ENCODE measurements at places on chromosomes 2 and 18.

GRCh38 chr2:120797421-120798221 lies 62.0 kb downstream of the GLI2 start:
- DNase-seq = no peak

DNA sequence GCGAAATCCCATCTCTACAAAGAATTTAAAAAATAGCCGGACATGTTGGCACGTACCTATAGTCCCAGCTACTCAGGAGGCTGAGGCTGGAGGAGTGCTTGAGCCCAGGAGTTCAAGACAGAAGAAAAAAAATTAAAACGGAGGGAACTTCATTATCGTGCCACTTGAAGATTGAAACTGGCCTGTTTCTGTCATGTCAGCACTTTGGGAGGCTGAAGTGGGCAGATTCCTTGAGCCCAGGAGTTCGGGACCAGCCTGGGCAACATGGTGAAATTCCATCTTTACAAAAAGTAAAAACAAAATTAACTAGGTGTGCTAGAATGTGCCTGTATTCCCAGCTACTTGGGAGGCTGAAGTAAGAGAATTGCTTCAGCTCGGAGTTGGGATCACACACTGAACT lies 3.0 kb upstream of the TEX44 start:
- DNase-seq = no peak

DNA sequence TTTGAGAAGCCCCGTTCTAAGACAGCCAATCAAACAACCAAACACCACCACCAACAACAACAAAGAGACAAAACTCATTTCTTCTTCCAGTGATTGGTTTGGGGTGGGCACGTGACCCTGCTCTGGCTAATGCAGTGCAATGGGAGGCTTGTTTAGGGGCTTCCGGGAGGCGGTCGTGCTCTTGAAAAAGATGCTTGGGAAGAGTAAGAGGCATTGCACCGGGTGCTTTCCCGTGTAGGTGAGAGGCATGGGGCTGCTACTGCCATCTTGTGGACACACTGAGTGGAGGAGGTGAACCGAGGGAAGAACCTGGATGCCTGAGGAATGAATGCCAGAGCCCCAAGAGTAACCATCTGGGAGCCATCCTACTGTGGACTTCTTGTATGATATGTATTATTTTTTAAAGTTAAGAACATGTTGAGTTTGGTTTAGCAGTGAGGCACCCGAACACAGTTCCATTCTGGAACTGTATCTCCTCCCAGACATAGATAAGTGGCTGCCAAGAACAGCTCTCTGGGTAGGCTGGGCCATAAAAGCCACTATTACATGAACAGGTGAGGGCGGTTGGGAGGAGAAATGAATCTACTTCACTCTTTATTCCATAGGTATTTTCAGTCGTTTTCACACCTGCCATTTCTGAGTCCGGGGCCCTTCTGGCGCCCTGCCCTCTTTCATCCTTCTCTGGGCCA lies 19.1 kb upstream of the ARHGAP25 start:
- no peak for DNase-seq

GRCh38 chr18:58009166-58009565 lies 34.9 kb upstream of the NEDD4L start:
- DNase-seq = no peak

GRCh38 chr2:110971811-110972210 lies 148.9 kb upstream of the BCL2L11 start:
- DNase-seq = no peak

DNA sequence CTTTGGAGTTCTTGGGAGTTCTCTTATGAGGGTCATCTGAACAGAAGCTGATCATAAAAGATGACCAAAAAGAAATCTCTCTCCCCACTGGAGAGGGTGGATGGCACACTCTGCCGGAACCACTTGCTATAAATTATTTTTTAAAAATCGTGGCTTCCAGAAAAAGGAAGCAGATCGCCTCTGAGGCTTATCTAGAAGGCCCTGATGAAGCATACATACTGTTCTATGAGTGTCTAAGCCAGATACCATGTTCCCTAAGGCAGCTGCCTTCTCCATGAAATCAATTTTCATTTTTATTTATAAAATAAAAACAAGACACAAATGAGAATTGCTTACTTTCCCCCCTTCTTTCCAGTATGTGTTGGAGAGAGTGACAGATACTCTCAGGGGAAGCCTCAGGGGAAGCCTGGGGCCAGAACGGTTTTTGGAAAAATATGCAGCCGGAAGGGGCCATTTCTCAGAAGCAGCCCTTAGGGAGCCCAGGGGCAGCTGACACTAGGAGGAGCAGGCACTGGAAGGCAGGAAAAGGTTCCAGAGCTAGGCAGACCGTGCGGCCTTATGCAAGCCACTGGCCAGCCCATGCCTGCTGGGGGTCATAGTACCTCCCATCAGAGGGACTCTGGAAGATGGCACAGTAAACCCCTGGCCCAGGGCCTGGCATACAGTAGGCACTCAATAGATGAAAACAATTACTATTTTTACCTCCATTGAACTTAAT lies 130.6 kb downstream of the CABLES1 start:
- DNase-seq = no peak

- no peak for DNase-seq
Observed at GRCh38 chr18:63454497-63454896, 22.3 kb upstream of the SERPINB5 start.

DNA sequence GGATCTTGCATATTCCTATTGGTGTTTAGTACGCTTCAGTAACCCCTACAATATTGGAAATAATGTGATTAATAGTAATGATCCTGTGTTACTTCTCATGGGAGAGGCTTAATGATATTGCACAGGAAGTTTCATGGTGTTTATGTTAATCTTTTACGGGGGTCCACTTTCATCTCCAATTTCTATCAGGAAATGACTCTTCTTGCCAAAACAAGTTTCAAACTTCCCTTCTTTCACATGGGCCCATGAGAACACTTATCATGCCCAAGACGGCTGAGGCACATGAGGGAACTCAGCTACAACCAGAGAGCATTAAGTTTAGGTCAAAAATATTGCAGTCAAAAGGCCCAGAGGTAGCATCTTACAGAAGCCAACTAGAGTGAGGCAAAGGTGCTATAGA lies 7.6 kb downstream of the ERBB4 start:
- no peak for DNase-seq

GRCh38 chr2:33013684-33014110 lies 66.9 kb downstream of the LTBP1 start:
- no peak for DNase-seq

- DNase-seq = no peak
Observed at GRCh38 chr2:207599636-207600035, 25.6 kb downstream of the METTL21A start.

- no peak for DNase-seq
Observed at GRCh38 chr2:187453078-187453641, 5.1 kb upstream of the CALCRL start.

- DNase-seq = no peak
Observed at GRCh38 chr2:45433363-45433762, 177.7 kb downstream of the SRBD1 start.

- DNase-seq = no peak
Observed at GRCh38 chr2:220273082-220273481, 645.7 kb downstream of the SLC4A3 start.

- no peak for DNase-seq
Observed at GRCh38 chr2:158650646-158651357, 144.3 kb upstream of the DAPL1 start.

- no peak for DNase-seq
Observed at GRCh38 chr2:158777077-158777476, 18.0 kb upstream of the DAPL1 start.

GRCh38 chr2:226020176-226020575 lies 620.7 kb downstream of the NYAP2 start:
- DNase-seq = no peak

DNA sequence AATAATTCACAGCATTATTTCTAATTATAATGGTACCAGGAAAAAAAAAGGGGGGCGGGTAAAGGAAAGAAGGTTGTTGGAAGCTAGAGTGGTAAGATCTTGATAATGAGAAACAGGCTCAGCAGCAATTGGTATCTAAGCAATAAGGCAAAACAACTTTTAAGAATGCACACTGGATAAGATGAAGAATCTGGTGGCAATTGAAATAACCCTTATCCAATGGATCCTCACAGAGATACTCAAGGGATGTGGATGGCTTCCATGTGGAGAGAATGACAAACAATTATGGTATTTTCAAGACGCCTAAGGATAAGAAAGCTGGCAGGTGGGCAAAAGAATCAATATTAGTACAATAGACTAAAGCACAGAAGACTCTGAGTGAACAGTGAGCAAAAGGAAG lies 153.6 kb downstream of the UPP2 start:
- no peak for DNase-seq

DNA sequence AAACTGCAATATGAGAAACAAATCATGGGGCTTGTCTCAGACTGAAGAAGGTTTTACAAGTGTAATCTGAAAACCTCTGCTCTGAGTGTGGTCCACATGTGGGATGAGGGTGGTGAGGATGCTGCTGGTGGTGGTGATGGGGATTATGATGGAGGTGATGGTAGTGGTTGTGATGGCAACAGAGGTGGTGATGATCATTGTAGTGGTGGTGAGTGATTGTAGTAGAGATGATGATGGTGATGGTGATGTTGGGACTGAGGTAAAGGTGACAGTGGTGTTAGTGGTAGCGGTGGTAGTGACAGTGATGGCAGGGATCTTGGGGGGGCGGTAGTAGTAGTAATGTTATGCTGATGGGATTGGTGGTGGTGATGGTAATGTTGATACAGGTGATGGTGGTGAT lies 217.8 kb downstream of the ANAPC1 start:
- DNase-seq = no peak

DNA sequence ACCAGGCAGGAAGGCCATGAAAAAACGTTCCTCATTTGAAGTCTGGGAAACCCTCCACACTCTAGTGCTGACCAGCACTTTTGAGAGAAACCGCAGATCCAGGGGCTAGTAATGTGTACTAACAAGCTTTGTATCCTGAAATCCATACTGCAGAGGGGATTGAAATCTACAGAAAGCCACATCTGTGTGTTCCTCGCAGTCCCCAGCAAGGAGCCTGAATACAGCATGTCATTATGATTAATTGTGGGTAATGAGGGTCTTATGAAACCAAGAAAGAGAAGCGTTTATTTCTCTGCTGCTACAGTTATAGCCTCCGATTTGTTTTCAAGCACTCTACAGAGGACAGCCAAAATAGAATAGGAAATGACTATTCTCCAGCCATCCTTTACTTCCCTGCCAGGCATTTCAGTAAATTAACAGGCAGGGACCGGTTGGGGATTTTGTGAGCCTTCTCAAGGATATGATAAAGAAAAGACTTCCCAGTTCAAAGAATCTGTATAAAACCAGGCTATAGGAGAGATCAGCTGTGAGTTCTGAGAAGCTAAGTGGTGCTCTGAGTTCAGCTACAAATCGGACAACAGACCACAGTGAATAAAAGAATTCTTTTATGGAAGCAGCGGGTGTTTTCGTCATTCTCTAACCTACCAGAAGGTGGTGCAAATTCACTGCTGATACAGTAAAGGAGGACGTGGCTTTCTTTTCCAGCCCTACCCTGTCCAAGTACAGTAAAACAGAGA lies 133.4 kb downstream of the INSIG2 start:
- DNase-seq = no peak

GRCh38 chr2:141828761-141829160 lies 302.1 kb downstream of the LRP1B start:
- DNase-seq = no peak

GRCh38 chr2:9538000-9538507 lies 17.6 kb downstream of the ADAM17 start:
- DNase-seq = no peak

DNA sequence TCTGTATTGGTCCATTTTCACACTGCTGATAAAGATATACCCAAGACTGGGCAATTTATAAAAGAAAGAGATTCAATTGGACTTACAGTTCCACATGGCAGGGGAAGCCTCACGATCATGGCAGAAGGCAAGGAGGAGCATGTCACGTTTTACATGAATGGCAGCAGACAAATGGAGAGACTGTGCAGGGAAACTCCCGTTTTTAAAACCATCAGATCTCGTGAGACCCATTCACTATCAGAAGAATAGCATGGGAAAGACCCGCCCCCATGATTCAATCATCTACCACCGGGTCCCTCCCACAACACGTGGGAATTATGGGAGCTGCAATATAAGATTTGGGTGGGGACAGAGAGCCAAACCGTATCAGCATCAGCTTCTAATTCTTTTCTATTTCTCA lies 217.0 kb downstream of the ANAPC1 start:
- no peak for DNase-seq

DNA sequence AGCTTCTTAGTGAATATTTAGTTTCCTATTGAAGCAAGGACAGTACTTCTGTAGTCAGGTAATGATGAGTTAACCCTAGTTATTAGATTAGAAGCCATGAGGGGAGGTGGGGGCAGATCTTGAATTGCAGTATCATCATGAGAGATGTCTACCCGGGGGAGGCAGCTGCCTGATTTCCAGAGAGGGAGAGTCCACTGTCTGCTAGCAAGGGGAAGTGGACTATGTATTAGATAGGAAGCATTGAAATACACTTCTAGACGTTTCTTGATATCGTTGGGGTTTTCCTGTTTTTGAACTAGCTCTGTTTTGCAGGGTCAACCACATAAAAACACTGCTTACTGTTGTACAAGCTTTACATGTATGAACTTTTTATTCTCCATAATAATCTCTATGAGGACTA lies 38.8 kb downstream of the APLF start:
- DNase-seq = no peak

DNA sequence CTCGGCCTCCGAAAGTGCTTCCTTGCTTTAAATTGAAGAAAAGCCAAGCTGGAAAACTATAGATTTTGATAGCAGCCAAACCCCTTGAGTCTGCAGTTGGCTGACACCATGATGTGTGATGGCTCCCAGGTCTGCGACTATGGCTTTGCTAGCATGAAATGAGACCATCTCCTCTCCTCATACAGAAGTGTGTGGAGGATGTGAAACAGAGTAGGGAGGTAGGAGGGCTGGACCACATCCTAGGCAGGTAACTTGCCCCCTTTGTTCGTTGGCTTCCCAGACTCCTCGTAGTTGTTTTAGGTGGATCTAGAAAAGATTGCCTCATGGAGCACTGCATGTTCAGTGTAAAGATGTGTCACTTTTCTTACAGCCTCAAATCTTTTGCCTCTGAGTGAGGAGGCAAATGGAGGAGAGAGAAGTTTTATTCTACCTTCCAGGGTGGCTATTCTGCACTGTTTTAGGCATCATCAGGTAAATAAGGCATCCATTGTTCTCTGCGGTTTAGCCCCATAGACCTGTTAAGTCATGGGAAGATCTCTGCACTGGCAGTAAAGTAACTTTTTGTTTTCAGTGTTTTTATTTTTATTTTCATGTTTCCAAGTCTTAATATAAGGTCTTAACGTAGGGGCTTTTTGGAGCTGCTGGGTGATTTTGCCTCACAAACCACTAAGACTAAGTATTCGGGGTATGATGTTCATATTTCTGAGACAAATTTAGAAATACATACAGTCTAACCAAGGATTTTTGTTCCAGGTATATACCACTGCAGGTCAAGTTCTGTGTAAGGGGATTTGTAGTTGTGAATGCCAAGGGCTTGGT lies 40.1 kb downstream of the MGAT5 start:
- no peak for DNase-seq

DNA sequence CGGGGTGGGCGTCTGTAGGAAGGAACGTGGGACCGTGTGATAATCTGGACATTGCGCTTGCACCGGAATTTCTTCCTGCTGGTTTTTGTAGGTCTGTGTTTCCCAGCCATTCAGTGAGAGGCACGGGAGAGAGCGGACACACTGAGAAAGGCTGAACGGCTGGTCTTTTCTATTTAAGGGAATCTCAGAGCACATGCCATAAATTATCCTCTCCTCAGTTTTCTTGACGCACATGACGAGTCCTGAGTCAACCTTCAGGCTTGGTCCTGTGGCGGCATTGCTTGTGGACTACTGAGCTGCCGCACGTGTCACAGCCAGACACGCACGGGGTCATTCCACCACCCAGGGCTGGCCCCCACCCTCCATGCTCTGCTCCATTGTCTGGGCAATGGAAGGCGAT lies 519.3 kb upstream of the ID2 start:
- no peak for DNase-seq

GRCh38 chr2:164967781-164968228 lies 12.5 kb upstream of the SLC38A11 start:
- DNase-seq = no peak

All from activated naive CD8-positive, alpha-beta T cell treated with anti-CD3 and anti-CD28 coated beads, Interleukin-2, amount 50 U/mL, for 16 hours (primary cell).